ENCODE measurements at places on chromosomes 1 and 21.

- no peak for DNase-seq
- peaks cover 36% of the 10 kb centered on the region for H3K4me1 ChIP-seq
- H3K4me3 ChIP-seq = no peak overlapping the region
- H3K36me3 ChIP-seq = no peaks in the 10 kb centered on the region
- peak overlapping the region; percentile 88 for H3K27ac ChIP-seq
Measured at GRCh38 chr1:87642581-87643221, 314.0 kb downstream of the LMO4 start.

DNA sequence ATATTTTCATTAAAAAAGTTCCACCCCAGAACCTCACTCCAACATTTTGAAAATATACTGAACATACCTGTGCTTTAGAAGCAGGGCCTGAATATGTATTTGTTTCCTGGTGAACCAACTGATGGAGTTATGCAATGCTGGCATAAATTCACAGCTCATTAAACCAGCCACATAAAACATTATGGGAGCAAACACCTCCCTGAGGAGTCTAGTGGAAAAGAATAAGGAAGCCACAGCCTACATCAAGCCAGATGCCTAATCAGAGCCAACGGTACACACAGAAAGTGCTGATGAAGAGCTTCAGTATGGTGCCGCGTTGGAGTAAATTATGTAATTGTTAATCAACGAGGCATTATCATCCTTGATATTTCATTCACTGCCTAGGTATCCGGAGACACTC, 199.5 kb downstream of the AJAP1 start:
- no peaks in the 10 kb centered on the region for H3K36me3 ChIP-seq
- no peak overlapping the region for H3K4me3 ChIP-seq
- DNase-seq = no peak
- no peaks in the 10 kb centered on the region for H3K27me3 ChIP-seq
- H3K4me1 ChIP-seq = no peaks in the 10 kb centered on the region
- H3K27ac ChIP-seq = no peak overlapping the region

GRCh38 chr1:180171691-180172090, 17.0 kb downstream of the QSOX1 start:
- H3K4me1 ChIP-seq = peaks cover 32% of the 10 kb centered on the region
- H3K27me3 ChIP-seq = no peaks in the 10 kb centered on the region
- H3K36me3 ChIP-seq = peaks cover 21% of the 10 kb centered on the region
- no peak for DNase-seq
- no peak overlapping the region for H3K27ac ChIP-seq
- no peak overlapping the region for H3K4me3 ChIP-seq

GRCh38 chr1:221779771-221780170, 37.9 kb upstream of the DUSP10 start:
- no peak overlapping the region for H3K4me3 ChIP-seq
- no peaks in the 10 kb centered on the region for H3K36me3 ChIP-seq
- peaks cover 9% of the 10 kb centered on the region for H3K4me1 ChIP-seq
- peaks cover 2% of the 10 kb centered on the region for H3K27me3 ChIP-seq
- no peak overlapping the region for H3K27ac ChIP-seq

GRCh38 chr1:53328541-53329499, 950 bp upstream of the LRP8 start:
- H3K4me3 ChIP-seq = peak overlapping the region; percentile 84
- H3K27ac ChIP-seq = no peak overlapping the region
- H3K4me1 ChIP-seq = peaks cover 9% of the 10 kb centered on the region
- no peak for DNase-seq

DNA sequence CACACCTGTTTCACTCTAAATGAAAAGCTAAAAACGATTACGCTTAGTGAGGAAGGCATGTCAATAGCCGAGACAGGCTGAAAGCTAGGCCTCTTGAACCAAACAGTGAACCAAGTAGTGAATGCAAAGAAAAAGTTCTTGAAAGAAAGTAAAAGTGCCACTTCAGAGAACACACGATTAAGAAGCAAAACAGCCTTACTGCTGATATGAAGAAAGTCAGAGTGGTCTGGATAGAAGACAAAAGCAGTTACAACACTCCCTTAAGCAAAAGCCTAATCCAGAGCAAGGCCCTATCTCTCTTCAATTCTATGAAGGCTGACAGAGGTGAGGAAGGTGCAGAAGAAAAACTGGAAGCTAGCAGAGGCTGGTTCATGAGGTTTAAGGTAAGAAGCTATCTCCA, 130.7 kb downstream of the SIPA1L2 start:
- no peaks in the 10 kb centered on the region for H3K27me3 ChIP-seq
- H3K27ac ChIP-seq = no peak overlapping the region
- peaks cover 6% of the 10 kb centered on the region for H3K36me3 ChIP-seq
- H3K4me1 ChIP-seq = peaks cover 10% of the 10 kb centered on the region
- H3K4me3 ChIP-seq = no peak overlapping the region
- DNase-seq = no peak

GRCh38 chr1:202531472-202531811, 178.8 kb downstream of the SYT2 start:
- no peaks in the 10 kb centered on the region for H3K36me3 ChIP-seq
- DNase-seq = no peak
- H3K4me1 ChIP-seq = peaks cover 33% of the 10 kb centered on the region
- peak overlapping the region; percentile 87 for H3K27ac ChIP-seq
- no peaks in the 10 kb centered on the region for H3K27me3 ChIP-seq

DNA sequence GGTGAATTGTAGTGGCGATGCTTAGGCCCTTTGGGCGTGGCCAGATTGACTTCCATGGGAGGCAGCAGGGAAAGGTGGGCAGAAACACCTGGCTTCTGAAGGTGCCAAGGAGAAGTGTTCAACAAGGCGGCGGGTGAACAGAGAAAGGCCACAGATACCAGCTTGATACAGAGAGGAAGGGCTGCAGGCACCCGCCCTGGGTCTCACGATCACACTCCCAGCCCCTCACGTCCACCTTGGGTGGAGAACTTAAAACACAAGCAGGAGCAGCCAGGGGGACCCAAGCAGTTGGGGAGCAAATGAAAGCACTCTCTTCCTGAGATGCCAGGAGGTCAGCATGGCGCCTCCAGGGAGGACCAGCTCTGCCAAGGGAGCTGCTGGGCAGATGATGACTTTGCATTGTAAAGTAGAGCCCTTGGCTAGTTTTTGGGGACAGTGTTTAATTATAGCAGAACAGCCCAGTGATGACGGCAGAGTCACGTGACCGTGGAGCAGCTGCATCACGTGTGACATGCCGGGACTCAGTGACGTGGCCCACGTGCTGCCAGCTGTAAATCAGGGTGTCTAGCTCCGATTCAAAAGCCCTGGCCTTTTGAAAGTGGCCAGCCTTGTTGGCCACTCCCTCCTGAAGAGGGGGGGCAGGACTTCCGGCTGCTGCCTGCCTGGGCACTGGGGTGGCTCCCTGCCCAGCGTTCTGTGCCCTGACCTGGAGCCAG, 19.0 kb downstream of the SLC37A1 start:
- peaks cover 17% of the 10 kb centered on the region for H3K36me3 ChIP-seq
- no peak overlapping the region for H3K27ac ChIP-seq
- H3K4me3 ChIP-seq = no peak overlapping the region
- no peaks in the 10 kb centered on the region for H3K27me3 ChIP-seq

Measured in progenitor cell of endocrine pancreas (in vitro differentiated cells).